NCI-H1694 treated with DMSO at 0.1 percent for 48 hours (cell line): ENCODE measurements at places on chromosomes 7 and 10.

GRCh38 chr7:75738604-75738974, at the start of gene HIP1:
Gene HIP1 (minus strand): TSS chr7:75738941. CDS start chr7:75738920, 21 bp downstream.
- no peak for DNase-seq

- DNase-seq, result no peak
Observed at GRCh38 chr10:85651497-85651882, 715.1 kb downstream of the GRID1 start.

GRCh38 chr7:137547485-137547884, 204.0 kb upstream of the PTN start:
- DNase-seq, result no peak

DNA sequence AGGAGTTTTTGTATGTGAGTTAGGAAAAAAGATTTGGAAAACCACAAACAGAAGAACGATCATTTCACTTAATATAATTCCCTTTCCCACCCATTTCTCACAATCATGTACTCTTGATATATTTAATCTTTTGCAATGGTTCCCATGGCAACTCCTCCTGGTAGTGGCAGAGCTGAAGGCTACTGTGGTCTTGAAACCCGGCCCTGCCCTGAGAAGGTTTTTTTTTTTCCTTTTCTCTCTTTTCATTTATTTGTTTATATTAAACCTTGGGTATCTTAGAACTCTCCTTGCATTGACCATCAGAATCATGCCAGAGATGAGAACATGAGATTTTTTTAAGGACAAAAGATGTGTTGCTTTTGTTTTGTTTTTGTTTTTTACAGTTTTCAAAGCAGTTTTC, 566.1 kb upstream of the NRP1 start:
- no peak for DNase-seq

DNA sequence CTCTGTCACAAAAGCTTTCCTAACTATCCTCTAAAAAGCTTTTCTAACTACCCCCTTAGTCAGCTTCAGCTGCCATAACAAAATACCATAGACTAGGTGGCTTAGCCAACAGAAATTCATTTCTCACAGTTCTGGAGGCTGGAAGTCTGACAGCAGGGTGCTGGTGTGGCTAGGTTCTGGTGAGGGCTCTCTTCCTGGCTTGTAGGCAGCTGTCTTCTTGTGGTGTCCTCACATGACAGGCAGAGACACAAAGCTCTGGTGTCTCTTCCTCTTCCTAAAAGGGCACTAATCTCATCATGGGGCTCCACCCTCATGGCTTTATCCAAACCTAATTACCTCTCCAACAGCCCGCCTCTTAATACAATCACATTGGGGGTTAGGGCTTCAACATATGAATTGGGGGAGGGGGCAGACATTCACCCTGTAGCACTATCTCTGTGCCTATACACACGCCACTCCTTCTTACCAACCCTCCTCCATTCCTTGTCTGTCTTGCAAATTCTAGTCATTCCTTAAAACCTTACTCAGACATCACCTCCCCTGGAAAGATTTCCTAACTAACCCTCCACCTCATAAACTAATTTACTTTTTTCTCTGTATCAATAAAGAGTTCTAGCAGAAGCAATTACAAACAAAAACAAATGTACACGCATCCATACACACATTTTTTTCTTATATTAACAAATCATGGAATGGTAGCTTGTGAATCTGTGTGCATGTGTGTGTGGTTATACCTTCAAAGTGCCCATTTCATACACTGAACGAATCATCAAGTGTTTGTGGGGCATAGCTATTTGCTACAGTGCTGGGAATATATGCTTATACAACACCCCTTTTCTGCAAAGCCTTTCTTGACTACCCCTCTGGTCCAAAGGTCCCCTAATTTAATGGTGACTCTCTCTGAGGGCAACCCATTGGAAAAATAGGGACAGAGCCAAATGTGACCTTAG, 26.4 kb downstream of the RHOBTB1 start:
- no peak for DNase-seq

DNA sequence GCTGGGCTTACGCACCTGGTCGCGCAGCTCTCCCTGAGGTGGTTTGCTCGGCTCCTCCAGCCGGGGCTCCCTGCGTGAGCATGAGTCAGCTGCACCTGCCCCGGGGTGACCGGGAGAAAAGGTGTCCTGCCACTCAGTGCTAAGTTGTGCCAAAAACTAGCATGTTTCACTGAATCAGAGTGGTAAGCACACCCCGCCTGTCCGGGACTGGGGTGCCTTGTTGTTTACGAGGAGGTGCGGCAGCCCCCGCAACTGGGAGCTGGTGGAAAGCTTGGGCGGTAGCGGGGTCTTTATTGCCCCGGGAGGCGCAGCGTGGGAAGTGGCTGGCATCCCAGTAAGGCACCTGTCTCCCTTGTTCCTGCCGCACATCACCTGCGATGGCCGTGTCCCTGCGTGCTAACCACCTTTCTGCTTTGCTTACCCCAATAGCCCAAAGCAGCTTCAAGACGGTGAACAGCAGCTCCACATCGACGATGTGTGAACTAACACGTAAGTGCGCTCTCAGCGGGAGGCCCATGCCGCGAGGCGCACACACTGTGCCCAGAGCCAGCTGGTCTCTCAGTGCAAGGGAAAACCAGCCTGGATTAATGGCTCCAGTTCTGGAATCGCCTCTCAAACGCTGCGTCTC, 506.6 kb upstream of the FOXK1 start:
- no peak for DNase-seq

GRCh38 chr10:113069595-113069994, 119.5 kb downstream of the TCF7L2 start:
- DNase-seq, result no peak

GRCh38 chr10:128096486-128097199, 29.6 kb downstream of the MKI67 start:
- DNase-seq, result no peak

DNA sequence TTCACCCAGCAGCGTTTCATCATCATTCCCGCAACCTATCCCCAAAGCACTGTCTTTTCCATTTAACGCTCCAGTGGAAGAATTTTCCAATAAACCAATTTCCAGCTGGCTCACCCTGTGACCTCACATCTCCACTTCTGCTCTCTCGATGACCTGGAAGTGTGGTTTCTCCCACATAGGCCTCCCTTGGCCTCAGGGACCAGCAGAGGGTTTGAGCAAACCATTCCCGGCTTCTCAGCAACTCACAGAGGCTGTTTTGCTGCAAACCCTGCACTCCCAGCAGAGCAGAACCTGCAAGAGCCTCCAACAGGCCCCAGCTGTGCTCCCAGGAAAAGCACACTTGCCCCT, 523.0 kb upstream of the FOXK1 start:
- no peak for DNase-seq

GRCh38 chr10:65083222-65083621, 1562.0 kb downstream of the REEP3 start:
- no peak for DNase-seq
